DMS79 (cell line): ENCODE measurements at places on chromosomes 13 and 19.

- no peak for DNase-seq
Measured at GRCh38 chr19:12766051-12766521, 9.3 kb downstream of the HOOK2 start.

GRCh38 chr19:4456843-4457653 is 546 bp downstream of the UBXN6 start:
- peak; percentile 37 for DNase-seq

- DNase-seq, result no peak
Measured at GRCh38 chr13:30615481-30615865, 2.2 kb upstream of the USPL1 start.

DNA sequence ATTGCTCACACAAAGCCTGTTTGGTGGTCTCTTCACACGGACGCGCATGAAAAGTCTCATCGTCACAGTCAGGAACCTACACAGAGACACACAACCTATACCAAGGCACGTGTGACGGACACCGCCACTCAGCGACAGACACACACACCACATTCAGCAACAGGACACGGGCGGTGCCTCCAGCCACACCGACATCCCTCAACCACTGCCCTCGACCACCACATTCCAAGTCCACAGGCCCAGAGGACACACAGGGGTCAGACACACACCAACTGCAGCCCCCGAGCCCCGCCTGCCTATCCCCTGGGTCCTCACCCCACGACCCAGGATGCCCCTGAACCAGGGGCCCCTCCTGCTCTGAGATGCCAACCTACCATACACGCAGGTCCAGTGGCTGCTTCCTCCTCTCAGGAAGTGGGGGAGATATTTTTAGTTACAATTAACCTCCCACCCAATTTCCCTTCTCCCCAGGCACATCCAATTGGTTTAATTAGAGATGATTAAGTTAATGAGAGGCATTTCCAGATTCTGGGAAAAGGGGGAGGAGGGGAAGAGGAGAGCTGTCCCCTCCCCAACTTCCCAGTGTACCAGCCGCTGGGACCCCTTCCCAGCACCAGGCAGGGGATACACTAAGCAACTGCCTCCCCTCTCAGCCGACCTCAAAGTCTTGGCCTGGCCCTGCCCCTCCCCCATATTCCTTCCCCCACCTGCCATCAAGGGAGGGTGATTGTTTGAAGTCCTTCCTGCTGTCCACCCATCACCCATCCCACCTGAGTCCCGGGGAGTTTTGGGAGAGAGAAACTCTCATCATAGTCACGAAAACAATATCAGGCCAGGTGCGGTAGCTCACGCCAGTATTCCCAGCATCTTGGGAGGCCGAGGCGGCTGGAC is 20.4 kb downstream of the MEIS3 start:
- DNase-seq, result no peak

DNA sequence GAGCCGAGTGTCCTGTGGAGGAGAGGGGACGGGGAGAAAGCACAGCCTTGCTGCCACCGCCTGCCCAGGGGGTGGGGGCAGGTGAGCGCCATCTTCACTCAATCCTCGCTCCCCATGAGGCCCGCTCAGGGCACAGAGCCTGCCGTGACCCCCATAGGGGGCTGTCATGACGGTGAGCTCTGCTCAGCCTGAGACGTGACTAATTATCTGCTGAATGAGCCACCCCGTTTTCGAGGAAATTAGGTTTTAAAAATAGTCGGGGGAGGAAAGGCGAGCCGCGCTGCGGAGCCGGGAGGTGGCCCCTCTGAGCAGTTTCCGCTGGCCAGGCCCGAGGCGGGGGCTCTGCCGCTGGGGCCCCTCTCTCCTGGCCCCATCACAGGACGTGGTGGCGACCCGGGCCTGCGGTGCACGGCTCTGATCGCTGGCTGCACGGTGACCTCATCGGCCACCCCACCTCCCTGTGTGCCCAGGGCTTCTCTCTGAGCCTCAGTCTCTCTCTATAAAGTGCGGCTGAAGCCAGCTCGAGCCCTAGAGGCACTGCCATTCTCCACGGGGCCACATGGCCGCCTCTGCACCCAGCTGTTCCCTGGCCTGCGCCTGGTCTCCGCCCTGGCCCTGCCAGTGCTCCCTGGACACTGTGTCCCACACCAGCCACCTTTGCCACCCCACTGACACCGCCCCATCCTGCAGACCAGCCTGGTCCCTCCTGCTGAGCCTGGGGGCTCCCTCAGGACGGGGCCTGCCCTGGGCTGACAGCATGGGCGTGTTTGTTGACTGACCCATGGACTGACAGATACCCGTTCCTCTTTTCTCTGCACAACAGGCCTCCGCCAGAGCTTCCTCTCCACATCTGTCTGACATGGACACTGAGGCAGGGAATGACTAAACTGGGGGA is 28.3 kb downstream of the PIP5K1C start:
- no peak for DNase-seq

DNA sequence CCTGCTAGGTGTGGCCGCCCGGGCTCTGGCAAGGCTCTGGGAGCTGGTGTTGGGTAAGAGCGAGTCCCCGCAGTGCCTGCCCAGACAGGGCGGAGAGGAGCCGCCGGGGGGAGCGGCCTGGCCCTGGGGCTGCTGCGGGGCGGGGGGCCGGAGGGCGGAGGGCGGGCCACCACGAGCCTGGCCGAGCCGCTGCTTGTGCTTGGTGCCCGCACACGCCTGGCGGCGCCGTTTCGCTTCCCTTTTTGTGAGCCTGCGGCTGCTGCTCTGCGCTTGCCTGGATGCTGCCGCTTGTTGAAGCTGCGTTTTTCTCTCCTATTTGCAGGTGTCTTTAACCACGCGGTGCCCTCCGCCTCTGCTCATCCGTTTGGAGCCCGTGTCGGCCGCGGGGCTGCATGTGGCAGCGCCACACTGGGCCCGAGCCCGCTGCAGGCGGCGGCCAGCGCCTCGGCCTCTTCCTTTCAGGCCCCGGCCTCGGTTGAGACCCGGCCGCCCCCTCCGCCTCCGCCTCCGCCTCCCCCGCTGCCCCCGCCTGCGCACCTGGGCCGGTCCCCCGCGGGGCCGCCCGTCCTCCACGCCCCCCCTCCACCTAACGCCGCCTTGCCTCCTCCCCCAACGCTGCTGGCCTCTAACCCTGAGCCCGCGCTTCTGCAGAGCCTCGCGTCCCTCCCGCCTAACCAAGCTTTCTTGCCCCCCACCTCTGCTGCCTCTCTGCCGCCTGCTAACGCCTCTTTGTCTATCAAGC is 8.5 kb downstream of the PLEKHJ1 start:
- no peak for DNase-seq

DNA sequence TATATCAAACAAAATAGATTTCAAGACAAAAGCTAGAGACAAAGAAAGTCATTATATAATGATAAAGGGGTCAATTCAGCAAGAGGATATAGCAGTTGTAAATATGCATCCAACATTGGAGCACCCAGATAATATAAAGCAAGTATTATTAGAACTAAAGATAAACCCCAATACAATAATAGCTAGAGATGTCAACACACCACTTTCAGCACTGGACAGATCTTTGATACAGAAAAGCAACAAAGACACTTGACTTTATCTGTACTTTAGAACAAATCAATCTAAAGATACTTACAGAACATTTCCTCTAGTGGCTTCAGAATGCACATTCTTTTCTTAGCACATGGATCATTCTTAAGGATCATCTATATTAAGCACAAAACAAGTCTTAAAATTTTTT is 59.1 kb upstream of the TEX29 start:
- no peak for DNase-seq

- DNase-seq, result no peak
Measured at GRCh38 chr19:1690699-1691307, 38.4 kb upstream of the TCF3 start.
